ENCODE measurements at places on chromosomes 2 and 18. TPM values are rescaled to one million over a fixed set of nuclear protein-coding genes. Genes with fewer than 3 reads are reported as not detected.

Gene RAB31
- 0.99 TPM for total RNA-seq

Gene WIPF1
- 262 TPM for total RNA-seq

Gene PIEZO2
- total RNA-seq = not detected

- DNase-seq = no peak
Measured at GRCh38 chr2:135056790-135057189, 4.7 kb downstream of the RAB3GAP1 start.

Gene GPR39
- not detected for total RNA-seq

DNA sequence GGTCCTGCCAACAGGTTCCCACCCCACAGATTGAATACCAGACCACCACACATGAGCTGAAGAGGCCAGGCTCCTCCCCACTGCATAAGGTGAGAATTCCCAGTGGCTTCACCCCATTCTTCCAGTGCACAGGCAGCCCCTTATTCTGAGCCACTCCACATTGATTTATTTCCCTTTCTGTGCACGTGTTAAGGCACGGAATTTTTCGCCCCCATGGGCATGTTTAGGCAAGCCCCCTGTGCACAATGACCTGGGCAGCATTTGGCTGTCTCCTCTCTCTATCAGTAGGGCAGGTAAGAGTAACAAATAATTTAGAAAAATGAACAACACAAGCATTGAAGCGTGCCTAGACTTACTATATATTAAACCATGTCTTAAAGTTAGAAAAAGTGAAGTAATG is 15.2 kb upstream of the CHAC2 start:
- no peak for DNase-seq

- no peak for DNase-seq
Measured at GRCh38 chr2:38835990-38836389, 39.7 kb downstream of the DHX57 start.

DNA sequence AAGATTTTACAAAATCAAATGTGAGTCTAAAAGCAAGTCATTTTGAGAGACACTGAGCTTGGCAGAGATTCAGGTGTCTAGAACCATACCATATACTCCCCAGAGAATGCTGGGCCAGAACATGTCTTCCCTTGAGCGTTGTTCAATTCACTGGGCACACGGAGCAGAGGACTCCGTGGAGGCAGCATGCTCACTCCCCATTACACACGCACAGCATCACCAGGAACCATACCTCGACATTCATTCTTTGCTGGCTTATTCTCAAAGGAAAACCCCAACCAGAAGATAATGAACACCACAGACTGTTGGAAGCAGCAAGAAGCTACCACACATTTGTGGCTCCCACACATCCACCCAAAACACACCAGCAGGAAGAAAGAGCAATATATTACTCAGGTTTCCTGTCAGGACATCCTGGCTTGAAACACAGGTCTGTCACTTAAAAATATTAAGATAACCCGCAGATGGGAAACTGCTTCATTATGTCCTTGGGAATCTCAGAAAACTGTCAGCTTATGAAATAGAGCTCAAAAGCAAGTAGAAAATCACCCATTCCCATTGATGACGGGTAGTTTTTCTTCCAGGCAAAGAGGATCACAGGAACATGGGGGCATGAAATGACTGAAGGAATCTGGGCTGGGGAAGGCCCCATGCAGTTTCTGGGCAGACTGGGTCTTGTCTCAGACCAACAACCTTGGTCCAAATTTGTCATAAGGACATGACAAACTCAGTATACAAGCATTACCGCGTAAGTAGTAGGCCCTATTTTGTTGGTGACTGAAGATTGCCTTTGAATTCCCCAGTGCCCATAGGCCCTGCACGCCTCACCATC is 46.4 kb downstream of the PCBP1 start:
- no peak for DNase-seq

DNA sequence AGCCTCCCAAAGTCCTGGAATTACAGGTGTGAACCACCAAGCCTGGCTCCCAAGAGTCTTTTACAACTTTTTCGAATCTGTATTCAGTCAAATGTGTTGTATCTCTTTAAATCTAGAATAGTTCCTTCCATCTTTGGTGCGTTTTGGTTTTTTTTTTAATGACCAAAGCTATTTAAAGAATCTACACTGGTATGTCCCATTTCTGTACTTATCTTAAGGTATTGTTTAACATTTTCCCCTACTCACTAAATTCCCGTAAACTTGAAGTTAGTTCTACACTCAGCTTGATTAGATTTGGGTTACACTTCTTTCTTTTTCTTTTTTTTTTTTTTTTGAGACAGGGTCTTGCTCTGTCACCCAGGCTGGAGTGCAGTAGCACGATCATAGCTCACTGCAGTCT is 63.8 kb downstream of the TMEM237 start:
- no peak for DNase-seq

DNA sequence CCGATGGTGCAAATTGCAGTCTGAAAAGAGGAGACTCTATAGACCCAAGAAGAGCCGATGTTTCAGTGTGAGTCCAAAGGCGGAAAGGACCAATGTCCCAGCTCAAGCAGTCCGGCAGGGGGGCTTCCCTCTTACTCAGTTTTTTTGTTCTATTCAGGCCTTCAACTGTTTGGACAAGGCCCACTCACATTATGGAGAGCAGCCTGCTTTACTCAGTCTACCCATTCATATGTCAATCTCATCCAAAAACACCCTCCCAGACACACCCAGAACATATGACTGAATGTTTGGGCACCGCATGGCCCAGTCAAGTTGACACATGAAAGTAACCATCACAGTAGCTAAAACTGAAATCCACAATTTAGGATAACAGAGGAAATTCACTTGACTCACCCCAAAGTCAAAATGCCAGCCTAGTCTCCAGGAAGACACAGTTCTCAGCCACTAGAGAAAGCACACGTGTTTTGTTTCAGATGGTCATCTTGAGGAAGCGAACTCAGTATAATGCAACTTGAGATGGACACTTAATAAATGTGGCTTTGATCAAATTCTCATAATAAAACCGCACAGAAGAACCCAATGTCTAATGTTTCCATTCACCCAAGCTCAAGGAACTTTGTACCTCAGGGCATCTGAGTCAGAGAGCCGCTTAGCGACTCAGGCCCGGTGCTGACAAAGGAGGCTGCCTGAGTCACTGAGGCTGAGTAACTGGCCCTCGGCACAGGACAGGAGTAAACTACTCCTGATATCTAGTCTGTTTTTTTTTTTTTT is 2.4 kb downstream of the FHL2 start:
- DNase-seq = peak; percentile 72

DNA sequence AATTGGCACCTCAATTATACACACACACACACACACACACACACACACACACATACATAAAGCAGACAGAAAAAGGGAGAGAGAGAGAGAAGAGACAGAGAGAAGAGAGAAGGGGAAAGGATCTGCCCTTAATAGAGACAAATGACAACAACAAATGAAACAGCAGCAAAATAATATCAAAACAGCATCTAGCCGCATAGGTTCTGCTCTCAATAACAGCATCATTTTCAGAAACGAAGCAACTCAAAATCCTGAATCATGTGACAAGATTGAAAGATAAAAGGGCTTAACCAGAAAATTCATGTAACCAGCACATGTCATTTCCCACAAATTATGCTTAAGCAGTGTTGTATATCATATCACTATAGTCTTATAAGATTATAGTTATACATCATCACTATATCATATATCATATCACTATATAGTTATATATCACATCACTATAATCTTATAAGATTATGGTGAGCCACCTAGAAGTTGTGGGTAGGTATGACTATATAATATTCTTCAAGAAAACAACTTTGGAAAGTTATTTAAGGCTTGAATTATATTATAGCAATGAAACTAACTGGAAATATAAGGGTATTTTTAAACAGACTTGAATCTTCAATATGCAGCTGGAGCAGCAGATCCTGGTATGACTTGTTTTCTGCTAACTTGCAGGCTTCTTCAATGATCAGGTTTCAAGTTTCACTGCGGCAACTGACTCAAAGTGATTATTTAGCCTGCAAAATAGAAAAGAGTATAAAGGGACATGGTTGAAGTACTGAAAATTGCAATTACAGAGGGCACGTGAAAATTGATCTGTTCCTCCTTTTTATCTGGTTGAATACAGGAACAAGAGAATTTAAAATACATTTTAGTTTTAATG is 16.1 kb upstream of the VPS54 start:
- DNase-seq = peak; percentile 28

Gene TUBB6
- total RNA-seq = 16.7 TPM

DNA sequence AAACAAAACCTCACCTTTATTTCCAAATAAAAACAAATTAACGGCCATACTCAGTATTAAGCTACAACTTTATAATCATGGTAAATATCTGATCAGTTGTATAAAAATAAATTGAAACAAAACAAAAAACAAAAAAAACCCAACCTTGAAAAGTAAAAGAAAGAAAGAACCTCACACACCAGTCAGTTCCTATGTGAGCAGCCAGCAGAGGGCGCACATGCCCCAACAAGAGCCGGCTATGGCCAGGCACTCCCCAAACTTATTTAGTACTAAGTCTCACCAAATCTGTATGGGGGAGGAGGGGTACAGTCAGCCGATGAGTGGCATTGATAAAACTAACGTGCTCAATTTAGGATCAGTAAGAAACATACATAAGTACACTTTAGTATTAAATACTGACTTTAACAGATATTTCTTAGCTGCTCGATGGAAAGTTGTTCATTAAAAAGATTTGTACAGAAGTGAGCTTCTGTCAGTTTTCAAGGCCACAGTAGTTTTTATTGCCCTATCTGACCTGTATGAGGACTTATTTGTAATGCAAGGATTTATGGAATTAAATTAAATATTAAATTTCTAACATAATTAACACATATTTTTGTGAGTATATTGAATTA is 172.6 kb downstream of the TCF4 start:
- DNase-seq = peak; percentile 57

Gene ATOH8
- not detected for total RNA-seq

GRCh38 chr2:190215620-190216019 is 104.0 kb downstream of the HIBCH start:
- DNase-seq = no peak

DNA sequence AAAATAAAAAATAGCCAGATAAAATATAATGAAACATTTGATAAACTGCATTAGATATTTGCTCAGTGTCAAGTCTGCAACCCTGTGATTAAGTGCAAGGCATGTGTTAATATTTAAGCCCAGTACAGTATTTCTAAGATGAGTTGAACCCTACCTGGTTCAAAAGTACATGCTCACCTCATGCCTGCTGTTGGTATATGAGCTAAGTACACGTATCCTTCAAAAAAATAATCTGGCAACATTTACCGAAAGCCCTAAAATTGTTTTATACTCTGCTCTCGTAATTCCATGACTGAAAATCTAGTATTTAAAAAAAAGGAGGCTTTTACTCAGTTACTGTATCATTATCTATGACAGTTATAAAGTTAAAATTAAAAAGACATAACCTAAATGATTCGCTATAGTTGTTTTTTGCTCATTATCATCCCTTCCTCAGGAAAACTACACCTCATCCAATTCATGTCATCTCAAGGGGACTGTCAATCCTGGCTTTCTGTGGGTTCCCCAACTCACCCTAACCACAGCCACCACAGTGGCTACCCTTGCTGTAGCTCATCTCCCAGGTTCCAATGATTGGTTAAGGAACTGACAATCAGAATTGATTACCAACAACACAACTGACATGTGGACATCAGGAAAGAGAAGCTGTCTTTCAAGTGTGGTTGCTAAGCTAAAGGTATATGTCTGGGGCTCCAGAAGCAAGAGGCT is 10.6 kb downstream of the TLK1 start:
- no peak for DNase-seq

- no peak for DNase-seq
Measured at GRCh38 chr2:171703574-171704347, 16.5 kb downstream of the DYNC1I2 start.

DNA sequence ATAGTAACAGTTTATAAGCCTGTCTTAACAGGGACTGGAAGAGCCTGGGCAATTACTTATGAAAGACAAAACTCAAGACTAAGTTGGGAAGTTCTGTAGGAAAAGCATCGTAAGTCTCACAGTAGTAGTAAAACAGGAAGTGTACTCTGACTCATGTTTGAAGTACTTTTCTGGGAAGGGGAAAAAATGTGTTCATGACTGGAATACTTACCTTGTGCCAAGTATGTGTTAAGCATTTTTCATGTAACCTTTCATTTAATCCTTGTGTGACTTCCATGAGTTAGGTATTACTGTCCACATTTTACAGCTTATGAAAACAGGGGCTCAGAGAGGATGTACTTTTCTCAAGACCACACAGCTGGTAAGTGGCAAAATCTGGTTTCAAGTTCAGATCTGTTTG is 13.7 kb upstream of the SKOR2 start:
- DNase-seq = no peak

Gene PRSS56
- total RNA-seq = not detected

Gene ANKRD30B
- not detected for total RNA-seq

DNA sequence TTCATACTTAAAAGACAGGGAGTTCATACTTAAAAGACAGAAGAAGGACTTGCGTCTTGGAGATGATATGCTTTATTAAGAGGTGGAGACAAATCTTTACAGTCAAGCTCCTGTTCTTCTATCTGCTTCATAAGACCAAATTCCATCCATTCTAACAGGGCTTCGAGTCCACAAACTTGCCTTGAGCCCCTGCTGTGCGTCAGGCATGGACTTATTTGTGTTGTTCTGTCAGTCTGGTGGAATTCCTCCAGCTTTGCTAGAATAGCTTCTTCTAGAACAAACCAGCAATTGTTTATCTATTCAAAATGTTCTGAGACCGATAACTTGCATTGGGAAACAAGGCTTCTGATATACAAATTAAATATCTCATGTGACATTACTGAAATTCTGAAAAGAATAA is 73.9 kb upstream of the SOX11 start:
- DNase-seq = no peak

GRCh38 chr2:1693723-1694122 is 50.6 kb downstream of the PXDN start:
- no peak for DNase-seq

Gene YPEL5
- total RNA-seq = 73.7 TPM

Gene GREB1
- 1.2 TPM for total RNA-seq

- peak; percentile 28 for DNase-seq
Measured at GRCh38 chr2:36356990-36357846, 1.6 kb downstream of the CRIM1 start.

DNA sequence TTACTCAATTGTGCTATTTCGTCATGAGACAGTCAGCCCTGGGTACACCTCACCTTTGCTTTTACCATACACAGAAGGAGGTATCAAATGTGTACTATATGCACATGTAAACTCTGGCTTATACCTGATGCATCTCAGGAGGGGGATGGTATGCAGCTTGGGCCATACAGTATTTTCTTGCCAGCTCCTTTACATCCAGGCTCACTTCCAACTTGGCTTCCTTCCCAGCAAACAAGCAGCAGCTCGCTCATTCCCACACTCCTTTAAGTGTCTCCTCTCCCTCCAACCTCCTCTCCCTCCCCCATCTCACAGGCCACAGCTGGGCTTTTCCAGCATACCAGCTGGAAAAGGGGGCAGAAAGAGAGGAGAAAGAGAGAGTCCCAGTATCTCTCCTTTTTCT is 9.6 kb downstream of the MARCHF4 start:
- no peak for DNase-seq

- DNase-seq = no peak
Measured at GRCh38 chr2:236254001-236254400, 10.2 kb downstream of the ASB18 start.

DNA sequence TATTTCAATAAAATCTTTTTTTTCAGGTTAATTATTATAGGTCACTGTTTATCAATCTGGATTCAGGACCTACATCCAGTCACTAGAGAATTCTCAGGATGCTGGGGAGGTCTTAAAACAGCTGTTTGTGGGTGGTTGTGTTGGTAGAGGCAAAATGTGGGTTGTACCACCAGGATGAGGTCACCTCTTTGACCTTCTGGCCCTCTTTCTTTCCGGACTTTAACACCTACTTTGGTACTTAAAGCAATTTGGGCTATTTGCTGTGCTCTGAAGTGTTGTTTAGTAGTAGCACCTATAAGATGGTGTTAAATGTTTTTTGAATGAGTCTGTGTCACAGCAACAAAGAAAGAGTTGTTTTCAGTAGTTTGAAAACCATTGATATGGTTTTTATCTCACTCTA is 14.6 kb downstream of the EML4 start:
- DNase-seq = no peak
